ENCODE measurements at places on chromosomes 5 and 9. TPM values are rescaled to one million over a fixed set of nuclear protein-coding genes. Genes with fewer than 3 reads are reported as not detected.

GRCh38 chr9:93668261-93668871 is 92.0 kb downstream of the PHF2 start:
- no peaks in the 10 kb centered on the region for H3K4me1 ChIP-seq
- H3K36me3 ChIP-seq, result peaks cover 35% of the 10 kb centered on the region
- H3K4me3 ChIP-seq, result no peak overlapping the region
- no peak for DNase-seq
- no peaks in the 10 kb centered on the region for H3K27me3 ChIP-seq

DNA sequence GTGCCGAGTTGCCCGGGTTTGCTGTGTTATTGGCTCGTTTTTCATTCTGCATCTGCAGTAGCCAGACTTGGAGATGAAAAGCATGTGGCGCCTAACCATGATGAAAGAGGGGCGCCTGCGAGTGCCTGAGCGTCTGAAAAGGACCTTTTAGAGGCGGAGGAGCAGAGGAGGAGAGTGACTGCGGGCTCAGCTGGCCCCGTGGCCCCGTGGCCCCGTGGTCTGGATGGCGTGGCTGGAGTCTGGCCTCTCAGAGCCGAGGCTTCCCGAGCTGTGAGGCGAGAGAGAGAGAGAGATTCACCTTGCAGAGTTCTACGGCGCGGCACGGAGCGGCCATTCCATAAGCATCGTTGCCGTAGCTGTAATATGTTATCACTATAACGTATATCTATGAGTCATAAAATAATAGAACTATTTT is 55.3 kb upstream of the RNU6ATAC start:
- no peaks in the 10 kb centered on the region for H3K36me3 ChIP-seq
- peak overlapping the region; percentile 54 for H3K4me3 ChIP-seq
- H3K4me1 ChIP-seq, result peaks cover 49% of the 10 kb centered on the region

DNA sequence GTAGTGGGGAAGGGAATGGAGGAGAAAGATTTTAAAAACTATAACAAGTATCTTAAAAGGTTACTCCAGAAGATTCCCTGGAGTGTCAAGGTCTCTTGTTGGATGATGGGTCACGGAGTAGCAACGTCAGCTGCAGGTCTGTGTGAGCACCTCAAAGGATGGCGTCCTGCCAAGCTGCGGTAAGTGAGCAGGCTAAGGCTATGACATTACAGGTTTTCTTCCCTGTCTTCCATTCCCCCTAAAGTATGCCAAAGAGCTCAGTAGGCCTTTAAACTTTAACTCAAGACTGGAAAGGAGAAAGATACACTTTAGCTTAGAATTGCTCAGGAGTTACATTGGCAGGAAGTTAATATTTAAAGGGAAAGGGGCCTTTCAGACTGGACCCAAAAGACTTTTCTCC is 17.5 kb downstream of the SPOCK1 start:
- no peaks in the 10 kb centered on the region for H3K27me3 ChIP-seq
- DNase-seq, result no peak
- no peak overlapping the region for H3K4me3 ChIP-seq
- no peaks in the 10 kb centered on the region for H3K4me1 ChIP-seq
- H3K36me3 ChIP-seq, result no peaks in the 10 kb centered on the region

GRCh38 chr5:50547303-50547702 is 106.2 kb upstream of the EMB start:
- H3K4me3 ChIP-seq, result no peak overlapping the region
- DNase-seq, result no peak
- no peaks in the 10 kb centered on the region for H3K4me1 ChIP-seq
- no peaks in the 10 kb centered on the region for H3K27me3 ChIP-seq
- H3K36me3 ChIP-seq, result no peaks in the 10 kb centered on the region
- no peak overlapping the region for H3K27ac ChIP-seq

Gene ENG
- 23.5 TPM for total RNA-seq
